AG10803 (cell line): ENCODE measurements at places on chromosomes 13 and 19.

DNA sequence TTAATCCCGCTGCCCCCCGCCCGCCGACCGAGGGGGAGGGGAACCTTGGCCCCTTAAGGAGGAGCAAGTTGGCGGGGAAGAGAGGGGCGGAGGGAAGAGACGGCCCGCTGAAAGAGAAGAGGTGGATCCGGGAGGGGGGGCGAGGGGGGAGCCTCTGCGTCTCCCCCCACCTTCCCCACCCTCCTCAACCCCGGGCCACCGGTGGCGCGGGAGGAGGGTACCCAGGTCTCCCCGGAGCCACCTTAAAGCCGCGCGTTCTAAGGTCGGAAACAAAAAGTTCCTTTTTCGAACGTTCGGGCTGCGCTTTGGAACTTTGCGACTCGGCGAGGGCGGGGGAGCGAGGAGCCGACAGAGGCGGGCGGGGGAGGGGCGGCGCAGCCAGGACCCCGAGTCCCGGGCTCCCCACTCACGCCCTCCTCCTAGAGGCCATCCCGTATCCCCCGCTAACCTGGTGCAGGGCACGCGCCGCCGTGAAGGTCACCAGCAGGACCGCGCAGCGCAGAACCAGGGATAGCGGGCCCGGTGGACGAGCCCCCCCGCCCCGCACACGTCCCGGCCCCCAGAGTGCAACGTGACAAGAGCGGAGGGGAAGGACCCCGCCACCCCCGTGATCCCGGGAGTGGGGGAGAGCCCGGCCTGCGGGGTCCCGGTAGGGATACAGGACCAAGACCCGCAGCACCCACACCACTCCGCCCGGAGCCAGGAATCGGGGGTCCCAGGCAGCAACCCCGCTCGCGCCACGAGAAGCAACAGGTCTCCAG is 659 bp downstream of the ERF start:
- no peak for DNase-seq

DNA sequence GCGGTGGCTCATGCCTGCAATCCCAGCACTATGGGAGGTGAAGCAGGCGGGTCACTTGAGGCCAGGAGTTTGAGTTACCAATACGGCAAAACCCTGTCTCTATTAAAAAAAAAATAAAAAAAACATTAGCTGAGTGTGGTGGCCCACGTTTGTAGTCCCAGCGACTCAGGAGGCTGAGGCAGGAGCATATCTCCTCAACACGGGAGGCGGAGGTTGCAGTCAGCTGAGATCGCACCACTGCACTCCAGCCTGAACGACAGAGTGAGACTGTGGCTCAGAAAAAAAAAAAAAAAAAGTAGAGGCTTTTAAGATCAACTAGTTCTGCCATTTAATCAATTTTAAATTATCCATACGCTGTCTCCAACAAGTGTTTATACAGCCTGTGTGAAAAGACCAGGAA is 1130.3 kb downstream of the PCDH9 start:
- no peak for DNase-seq

GRCh38 chr13:41503356-41503755 is 46.0 kb downstream of the RGCC start:
- no peak for DNase-seq

- DNase-seq = peak; percentile 11
Observed at GRCh38 chr13:46476174-46476573, 76.8 kb upstream of the LRCH1 start.

DNA sequence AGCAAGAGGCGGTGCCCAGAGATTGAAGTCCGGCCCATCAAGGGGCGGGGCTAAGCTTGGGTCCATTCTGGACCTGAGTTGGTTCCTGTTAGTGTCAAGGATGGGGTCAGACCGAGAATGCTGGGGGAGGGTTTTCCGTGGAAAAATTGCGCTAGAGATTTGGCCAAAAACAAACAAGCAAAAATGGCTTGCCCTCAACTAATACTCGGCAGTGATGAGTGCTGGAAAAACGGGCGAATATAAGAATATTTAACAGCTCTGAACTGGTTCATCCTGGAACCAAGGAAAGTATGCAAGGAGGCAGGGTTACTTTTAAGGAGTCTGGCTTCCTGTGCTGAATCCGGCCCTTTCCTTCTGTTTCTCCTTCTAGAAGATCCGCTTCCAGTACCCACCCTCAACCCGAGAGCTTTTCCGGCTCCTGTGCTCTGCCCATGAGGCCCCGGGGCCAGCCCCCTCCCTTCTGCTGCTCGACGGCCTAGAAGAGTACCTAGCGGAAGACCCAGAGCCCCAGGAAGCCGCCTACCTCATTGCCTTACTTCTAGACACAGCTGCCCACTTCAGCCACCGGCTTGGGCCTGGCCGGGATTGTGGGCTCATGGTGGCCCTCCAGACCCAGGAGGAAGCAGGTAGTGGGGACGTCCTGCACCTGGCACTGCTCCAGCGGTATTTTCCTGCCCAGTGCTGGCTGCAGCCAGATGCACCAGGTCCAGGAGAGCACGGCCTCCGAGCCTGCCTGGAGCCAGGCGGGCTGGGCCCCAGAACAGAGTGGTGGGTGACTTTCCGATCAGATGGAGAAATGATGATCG is 880 bp downstream of the SWSAP1 start:
- no peak for DNase-seq

DNA sequence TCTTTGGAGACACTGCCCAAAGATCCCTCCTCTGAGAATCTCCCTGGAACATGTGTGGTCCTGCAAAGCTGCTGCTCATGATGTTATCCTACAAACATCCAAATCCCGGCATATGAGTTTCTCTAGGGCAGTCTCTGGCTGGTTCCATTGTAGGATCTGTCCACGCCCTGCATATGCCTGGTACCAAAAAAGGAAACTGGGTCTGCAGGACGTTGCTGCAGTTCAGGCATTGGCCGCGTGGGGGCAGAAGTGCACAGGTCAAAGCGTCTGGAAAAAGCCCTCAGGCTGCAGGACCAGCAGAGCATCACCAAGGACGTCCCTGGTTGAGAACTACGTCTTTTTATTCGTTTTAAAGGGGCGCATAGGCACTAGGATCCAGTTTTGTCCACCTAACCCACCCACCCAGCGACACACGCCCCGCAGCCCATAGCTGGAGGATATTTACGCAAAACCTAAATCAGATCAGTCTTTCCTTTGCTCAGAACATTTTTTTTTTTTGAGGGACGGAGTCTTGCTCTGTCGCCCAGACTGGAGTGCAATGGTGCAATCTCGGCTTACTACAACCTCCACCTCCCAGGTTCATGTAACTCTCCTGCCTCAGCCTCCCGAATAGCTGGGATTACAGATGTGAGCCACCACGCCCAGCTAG is 12.9 kb upstream of the ZNF564 start:
- DNase-seq = peak; percentile 91

DNA sequence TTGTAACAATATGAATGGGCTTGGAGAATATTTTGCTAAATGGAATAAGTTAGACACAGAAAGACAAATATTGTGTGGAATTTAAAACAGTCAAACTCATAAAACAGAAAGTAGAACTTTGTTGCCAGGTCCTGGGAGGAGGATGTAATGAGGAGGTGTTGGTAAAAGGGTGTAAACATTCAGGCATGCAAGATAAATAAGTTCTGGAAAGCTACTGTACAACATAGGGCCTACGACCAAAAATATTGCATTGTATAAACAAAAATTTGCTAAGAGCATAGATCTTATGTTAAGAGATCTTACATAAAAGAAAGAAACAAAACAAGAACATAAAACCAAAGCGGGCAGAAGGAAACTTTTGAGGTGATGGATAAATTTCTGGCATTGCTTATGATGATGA is 1907.8 kb upstream of the PCDH20 start:
- no peak for DNase-seq

- DNase-seq = no peak
Observed at GRCh38 chr13:92833071-92833470, 393.5 kb upstream of the GPC6 start.

DNA sequence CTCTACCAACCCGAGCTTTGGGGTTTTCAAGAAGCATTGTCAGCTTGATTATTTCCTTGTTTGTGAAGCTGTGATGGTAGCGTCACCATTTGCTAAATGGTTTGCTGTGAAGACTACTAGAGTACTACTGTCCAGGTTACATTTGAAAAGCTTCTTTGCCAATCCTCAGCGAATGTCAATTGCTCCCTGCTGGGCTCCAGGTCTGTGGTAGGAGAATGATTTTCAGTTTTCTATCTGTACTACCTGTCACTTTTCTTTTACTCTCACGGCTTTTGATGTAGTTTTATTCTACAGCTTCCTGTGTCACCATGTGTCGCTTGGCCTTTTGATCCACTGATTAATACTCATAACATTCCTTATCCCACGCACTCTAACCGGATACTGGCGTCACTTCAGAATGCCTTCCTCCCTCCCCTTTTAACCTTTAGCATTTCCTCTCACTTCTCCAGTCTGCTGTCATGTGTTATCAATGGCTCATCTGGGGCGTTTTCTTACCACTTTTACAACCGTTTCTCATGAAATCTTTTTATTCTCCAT is 7.5 kb upstream of the GPR183 start:
- DNase-seq = no peak

DNA sequence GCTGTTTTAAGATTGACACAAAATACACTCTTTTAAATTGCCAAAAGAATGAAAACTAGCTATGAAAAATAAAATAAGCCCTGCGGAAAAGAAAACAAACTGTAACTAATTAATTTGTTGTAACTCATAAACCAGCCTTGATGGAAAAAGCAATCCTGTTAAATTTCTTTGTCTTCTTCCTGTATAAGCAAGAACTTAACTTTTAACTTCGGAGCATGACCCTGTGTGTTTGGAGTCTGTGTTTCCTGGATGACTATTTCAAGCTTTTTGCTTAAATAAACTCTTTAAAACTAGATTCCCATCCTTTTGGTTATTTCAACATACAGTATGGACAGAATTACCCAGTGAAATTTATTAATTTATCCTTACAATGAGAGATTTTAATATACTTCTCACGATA is 122.6 kb downstream of the TNFRSF19 start:
- no peak for DNase-seq

GRCh38 chr13:64429691-64430090 is 2800.4 kb downstream of the PCDH9 start:
- peak; percentile 7 for DNase-seq

- no peak for DNase-seq
Observed at GRCh38 chr13:44048326-44048725, 168.6 kb downstream of the LACC1 start.

GRCh38 chr19:33546656-33547055 is 25.1 kb upstream of the PEPD start:
- DNase-seq = no peak

DNA sequence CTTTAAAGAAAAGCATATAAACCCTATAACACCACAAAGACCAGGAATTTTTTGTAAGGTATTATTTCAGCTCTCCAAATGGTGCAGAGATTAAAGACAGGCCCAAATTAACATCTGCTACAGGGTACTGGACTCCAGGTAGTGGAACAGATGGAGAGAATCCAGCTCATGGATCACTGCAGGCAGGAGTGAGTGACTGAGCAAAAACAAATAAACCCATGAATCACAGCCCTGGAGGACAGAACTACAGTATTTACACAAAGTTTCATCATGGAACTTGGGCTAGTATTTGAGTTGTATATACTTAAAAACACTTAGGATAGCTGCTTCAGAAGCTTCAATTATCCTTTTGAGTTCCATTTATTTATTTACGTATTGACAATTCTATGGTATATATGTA is 132.8 kb upstream of the SPRY2 start:
- no peak for DNase-seq

DNA sequence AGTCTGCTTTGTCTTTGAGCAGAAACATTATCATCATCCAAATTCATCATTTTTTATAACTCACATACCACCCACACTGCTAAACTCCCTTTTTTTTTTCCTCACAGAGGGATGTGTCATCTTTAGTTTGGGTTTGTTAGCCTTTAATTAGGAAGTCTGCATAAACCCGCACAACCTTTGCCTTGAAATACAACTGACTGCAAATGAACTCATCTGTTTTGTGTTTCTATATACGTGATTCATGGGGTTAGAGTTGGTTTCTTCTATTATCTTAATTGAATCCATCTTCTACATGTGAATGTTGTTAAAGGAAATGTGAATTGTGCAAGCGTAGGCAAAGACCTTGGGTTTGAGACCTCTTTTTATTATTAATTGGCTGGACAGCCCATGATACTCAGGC is 102.7 kb downstream of the SLAIN1 start:
- peak; percentile 70 for DNase-seq

GRCh38 chr19:15289673-15290072 is 42.7 kb downstream of the BRD4 start:
- DNase-seq = no peak

DNA sequence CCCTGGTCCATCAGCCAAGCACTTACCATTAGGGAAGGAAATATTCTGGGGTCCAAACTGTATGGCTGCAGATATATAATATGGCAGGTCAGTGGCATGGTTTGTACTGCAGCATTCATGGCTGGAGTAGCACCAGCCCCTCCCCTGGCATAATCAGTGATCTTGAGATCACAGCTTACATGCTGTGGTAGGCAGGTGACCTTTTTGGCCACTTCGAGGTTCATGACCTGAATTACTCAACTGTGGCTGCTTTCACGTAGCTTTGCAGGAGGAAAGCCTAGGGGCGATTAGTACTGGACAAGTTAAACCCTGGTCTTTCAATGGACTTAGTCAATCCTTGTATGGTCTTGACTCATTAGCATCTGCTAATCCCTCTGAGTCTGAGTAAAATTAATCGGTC is 169.8 kb downstream of the SPRY2 start:
- DNase-seq = no peak

DNA sequence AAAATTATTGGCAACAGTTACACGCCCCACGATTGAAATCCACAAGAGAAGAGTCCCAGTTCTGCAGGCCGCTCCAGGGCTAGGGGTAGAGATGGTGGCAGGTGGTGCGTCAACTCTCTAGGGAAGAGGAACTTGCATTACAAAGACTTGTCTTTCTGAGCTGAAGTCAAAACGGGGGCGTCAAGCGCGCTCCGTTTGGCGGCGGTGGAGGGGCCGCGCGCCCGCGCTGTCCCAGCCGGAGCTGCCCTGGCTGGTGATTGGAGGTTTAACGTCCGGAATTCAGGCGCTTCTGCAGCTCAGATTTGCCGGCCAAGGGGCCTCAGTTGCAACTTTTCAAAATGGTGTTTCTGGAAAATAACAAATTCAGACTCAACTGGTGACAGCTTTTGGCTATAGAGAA is 38.9 kb downstream of the SOX1 start:
- no peak for DNase-seq

DNA sequence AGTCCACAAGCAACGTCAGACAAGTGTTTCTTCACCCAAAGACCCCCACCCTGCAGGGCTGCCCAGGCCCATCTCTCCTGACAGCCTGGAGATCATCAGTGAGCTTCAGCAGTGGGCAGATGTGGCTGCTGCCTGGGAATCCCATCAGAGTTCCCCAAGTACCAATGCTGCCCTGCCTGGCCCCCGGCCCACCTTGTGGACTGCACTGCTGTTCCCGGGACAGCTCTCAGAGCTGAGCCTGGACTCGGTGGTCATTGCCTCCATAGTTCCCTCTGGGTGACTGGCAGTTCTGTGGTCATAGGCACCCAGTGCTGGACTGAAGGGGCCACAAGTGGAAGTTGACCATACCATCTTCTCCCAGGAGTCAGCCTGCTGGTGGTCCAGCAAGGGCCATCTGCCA is 24.5 kb upstream of the ZNF492 start:
- DNase-seq = no peak

- DNase-seq = peak; percentile 43
Observed at GRCh38 chr13:77751513-77752456, 54.3 kb downstream of the SLAIN1 start.
